NCI-H774 (cell line): ENCODE measurements at places on chromosomes 7 and 10.

- no peak for DNase-seq
Observed at GRCh38 chr10:35889971-35890675, 248.0 kb upstream of the FZD8 start.

DNA sequence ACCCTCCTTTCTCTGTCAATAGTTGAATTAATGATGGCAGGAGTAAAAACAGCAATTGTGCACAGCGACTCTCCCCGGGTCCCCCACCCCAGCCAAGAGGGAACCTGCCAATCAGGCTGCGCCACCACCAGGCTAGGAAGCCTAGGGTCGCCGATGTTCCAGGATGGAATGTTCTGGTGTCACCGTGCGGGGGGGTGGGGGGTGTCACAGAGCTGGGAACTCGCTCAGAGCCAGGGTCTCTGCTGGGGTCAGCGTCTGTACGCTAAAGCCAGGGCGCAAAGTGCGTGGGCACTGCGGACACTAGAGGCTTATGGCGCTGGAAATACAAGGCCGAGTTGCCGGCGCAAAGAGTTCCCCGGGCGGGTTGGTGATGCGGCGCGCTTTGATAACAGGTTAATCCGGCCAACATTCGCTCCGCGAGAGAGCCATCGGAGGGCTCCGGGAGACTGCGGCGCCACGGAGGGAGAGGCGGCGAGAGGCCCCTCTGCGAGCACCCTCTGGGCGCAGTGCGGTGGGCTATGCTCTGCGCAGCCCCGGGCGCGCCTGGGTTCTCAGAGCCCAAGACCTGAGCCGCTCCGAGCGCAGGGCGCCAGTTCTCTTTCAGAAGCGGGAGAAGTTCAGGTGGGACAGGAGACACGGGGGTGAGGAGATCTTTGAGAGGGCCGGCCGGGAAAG lies 192.3 kb downstream of the EMX2 start:
- DNase-seq = no peak

GRCh38 chr7:102138676-102139075 lies 148.0 kb upstream of the SH2B2 start:
- no peak for DNase-seq

- DNase-seq = no peak
Observed at GRCh38 chr10:103067956-103068355, 125.1 kb downstream of the NT5C2 start.

DNA sequence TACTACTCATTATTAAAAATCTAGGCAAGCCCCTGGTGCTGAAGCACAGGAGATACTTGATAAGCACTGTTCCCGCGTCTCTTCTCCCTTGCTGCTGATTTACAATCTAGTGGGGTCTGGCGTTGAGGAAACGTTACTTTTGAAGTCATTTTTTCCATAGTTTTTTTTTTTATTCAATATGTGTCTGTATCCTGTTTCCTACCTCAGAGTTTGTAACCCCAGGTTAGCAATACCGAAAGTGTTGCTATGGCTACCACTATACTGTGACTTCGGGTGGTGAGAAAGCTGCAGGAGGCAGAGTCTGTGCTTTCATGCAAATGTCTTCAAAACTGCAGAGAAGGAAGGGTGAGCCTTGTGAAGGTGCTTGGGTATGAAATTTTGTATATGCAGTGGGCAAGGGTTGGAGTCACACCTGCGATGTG lies 458.8 kb upstream of the GHITM start:
- DNase-seq = no peak

DNA sequence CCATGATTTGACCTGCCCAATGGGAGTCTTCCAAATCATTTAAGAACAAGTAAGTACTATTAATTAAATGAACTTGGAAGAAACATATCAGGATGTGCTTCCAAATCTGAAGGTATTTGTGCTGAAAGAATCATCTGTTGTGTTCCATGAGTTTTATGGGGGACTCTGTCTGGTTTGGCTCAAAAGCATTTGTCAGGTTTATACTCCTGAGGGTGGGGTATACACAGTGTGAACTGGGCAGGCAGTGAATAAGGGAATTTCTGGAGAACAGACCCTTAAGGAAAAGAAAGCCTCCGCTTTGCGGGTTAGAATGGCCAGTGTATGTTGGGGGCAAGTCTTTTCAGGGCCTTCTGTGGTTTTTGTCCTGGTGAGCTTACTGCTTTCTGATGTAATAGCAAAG lies 29.9 kb downstream of the TCF7L2 start:
- no peak for DNase-seq

DNA sequence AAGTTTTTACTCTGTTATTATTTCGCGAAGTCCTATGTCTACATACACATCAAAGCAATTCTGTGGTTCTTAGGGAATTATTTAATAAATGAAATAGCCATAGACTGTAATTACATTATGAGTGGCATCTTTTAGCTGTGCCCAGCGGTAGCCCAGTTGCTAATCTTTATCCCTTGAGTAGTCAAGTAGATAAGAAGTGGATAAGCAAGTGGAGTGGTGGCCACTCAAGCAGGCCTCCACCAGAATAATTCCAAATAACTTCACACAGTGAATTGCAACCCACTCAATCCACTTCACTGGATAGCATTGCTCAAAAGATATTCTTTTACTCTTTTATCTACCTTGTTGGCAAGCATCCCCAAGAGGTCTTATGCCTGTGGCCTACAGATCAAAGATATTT lies 349.7 kb downstream of the AUTS2 start:
- no peak for DNase-seq

- no peak for DNase-seq
Observed at GRCh38 chr7:34365611-34366010, 292.4 kb upstream of the NPSR1 start.

DNA sequence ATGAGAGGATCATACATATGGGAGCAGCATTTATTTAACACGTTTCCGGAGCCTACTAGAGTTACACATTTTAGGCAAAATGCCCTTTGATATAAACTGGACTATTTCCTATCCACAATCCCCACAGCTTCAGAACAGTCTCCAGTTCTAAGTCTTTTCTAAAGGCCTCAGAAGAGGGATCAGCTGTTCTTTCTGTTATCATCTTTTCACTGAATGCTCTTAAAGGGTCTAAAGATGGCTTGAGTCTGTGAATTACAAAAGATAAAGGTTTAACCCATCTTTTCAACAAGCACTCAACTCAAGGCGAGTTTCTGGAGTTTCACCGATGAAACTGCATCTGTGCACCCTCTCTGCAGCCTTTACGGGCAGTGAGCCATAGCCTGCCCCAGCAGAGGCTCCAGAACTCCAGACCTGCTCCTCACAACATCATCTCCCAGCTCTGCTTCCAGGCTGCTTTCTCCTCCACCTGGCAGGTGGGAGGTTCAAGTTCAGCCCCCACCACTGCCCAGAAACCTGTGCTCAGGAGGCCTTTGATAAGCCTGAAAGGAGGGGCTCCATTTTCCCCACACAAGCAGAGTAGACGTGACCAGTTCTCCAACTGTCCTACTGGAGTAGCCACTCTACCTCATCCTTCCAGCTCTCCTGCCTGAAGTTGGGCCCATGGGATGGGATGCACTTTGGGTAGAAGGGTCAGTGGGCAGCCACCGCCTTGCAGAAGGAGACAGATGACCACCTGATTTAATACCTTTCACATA lies 53.4 kb downstream of the HSPA12A start:
- DNase-seq = no peak

DNA sequence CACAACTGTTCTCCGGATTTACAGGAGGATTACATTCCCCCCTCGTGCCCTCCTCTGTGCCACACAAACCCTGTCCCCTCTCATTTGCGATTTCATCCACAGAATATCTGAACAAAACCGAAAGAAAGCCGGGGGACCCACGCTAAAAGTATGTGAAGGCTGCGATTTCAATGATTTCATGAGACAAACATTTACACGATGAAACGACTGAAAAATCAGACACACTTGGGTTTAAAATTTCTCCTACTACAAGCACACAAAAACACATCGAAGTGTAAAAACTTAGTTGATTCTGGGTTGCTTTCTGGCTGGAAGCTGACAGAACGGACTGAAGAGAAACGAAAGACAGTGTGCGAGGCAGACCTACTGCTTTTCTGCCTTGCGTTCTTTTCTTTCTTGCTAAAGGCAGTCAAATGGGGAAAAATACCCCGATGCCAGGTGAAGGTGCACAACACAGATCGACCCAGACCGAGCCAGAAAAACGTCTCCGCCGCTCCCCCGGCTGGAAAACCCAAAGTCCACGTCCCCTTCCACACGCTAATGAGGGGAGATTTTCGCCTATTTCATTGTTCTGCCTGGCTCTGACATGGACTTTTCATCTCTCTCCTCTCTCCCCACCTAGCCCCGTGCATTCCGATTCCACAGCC lies 1.2 kb downstream of the HIPK2 start:
- DNase-seq = no peak

GRCh38 chr10:77413231-77413630 lies 224.4 kb downstream of the KCNMA1 start:
- DNase-seq = no peak

GRCh38 chr7:64320547-64321513 lies 7.1 kb downstream of the ZNF736 start:
- DNase-seq = no peak

GRCh38 chr10:121509112-121509511 lies 89.1 kb downstream of the FGFR2 start:
- DNase-seq = no peak

GRCh38 chr7:86908948-86909347 lies 150.5 kb downstream of the ELAPOR2 start:
- DNase-seq = no peak

GRCh38 chr7:87267239-87267900 lies 47.8 kb upstream of the TMEM243 start:
- no peak for DNase-seq

GRCh38 chr7:70788276-70788675 lies 343.7 kb upstream of the GALNT17 start:
- no peak for DNase-seq

DNA sequence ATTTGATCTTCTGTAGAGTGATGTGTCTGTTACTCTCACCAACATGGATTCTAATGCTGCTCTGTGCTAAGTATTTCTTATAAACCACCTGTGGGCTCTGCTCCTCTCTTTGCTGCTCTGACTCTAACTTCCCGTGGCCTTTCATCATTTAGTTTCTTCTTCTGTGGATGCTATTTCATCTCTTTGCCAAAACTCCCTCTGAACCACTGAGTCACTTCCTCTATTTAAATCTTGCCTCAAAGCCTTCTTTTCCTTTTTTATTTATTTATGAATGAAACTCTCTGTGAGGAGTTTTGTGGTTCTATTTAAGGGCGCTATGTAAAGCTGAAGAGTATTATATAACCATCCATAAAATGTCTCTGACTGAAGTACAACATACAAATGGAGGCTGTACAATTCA lies 538.5 kb downstream of the SUGCT start:
- DNase-seq = no peak

DNA sequence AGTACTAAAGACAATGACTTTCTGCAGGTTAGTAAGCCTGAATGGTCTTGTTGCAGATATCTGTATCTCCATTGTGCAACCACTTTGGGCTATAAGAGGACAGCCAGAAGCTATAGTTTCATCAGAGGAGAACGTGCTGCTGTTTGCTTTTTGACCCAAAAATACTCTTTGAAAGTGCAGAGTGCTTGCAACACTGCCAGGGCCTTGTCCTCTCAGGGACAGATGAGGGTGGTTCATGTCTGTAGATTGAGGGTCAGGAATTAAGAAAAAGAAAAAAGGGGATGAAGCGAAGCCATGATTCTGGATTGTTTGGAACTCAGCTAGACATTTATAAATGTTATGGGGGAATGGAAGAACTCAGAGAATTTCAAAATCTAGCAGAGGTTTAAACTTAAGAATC lies 212.5 kb downstream of the SEC23IP start:
- DNase-seq = no peak

- DNase-seq = no peak
Observed at GRCh38 chr7:92875173-92875572, 38.8 kb upstream of the CDK6 start.

DNA sequence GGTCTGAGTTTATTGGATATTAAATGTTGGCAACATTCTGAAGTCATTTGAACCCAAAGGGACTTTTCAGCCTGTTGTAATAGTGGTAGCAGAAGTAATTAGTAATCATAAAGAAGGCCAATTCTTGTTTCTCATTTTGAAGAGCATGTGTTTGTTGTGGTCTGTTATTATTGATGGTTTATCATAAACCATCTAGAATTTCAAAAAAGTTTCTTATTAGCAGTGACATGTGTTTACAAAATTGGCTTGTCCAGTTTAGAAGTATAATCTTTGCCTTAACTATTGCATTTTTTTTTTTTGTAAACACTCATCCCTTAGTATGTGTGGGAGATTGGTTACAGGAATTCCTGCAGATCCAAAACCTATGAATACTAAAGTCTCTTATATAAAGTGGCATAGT lies 177.8 kb downstream of the BBS9 start:
- no peak for DNase-seq

- no peak for DNase-seq
Observed at GRCh38 chr10:24162206-24162985, 46.5 kb upstream of the KIAA1217 start.

GRCh38 chr7:26183545-26184280 lies 16.8 kb downstream of the HNRNPA2B1 start:
- DNase-seq = no peak

- no peak for DNase-seq
Observed at GRCh38 chr10:103852856-103853255, 2.5 kb downstream of the SH3PXD2A start.

- DNase-seq = no peak
Observed at GRCh38 chr7:23117841-23118240, 12.3 kb downstream of the KLHL7 start.
